ENCODE measurements at places on chromosomes 6 and 20.
A peak's percentile ranks its signal among the peaks of the same experiment; 100 is the strongest.

- DNase-seq, result no peak
Observed at GRCh38 chr20:54620611-54621010, 145.2 kb downstream of the DOK5 start.

DNA sequence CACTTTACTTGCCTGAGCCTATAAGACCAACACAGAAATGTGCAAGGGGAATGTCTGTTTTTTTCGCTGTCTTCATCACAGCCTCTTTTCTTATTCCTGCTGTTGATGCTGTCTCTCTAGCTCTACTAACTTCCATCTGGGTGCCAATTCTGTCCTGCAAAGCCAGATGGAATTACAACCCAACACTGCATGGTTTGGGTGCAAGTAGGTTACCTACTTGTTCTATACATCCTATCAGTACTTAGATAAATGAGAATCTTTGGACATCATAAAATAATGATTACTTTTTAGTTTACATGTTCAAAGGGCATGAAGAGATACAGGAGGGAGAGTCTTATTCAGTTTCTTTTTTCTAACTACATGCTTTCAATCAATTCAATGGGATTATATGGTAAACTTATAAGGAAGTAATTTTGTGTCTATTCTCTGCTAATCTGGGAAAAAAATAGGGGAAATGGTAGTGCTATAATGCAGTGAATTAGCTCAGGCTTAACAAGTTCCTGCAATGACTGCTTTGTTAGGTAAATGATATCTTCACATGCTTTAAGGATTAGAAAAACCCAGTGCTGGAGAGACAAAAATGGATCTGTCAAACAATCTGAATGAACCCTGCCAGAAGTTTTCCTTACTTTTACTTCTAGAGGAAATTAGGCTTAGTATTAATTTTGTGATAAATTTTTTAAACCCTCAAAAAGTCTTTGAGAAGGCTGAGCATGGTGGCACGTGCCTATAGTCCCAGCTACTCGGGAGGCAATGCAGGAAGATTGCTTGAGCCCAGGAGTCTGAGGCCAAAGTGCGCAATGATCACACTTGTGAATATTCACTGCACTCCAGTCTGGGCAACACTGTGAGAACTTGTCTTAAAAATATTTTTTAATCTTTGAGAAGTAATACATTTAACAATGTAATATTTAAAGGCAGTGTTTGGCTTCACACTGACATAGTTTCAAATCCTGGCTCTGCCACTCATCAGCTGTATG, 86.5 kb upstream of the E2F3 start:
- no peak for DNase-seq

DNA sequence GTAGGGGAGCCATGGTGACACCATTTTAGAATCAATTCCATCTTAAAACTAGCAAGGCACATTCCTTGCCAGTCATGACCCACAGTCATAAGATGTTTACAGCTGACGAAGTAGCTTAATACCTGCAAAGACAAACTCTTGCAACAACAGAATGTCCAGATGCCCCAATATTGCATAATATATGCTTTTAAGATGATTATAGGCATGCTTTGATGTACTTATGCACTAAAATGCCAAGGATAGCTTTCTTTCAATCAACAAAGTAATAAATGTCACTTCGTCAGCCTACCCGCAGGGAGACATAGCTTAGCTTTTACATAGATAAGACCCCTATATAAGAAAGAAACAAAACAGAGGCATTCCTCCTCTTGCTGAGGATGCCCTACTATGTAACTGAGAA, 26.7 kb downstream of the ACSS1 start:
- no peak for DNase-seq

DNA sequence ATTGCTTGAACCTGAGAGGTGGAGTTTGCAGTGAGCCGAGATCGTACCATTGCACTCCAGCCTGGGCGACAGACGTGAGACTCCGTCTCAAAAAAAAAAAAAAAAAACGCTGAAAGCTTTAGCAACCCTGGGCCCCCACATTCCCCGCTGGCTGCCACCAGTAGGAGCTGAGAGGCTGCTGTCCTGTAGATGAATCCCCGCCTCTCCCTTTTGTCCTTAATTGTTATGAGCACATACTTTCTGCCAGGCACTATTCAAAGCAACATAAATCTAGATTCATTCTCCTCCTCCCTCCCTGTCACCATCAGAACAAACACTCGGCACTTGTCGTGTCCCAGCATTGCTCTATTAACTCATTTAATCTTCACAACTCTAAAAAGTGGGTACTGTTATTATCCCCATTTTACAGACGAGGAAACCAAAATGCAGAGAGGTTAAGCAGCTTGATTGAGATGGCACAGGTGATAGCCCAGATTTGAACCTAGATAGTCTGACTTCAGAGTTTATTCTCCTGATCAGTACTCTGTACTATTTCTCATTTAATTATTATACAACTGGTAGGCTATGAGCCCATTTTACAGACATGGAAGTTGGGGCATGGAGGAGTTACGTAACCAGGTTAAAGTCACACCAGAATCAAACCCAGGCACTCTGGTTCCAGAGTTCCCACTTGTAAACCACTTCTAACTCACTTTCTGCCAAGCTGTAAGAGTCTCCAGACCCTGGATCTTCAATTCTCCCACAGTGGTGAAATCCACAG, 97.4 kb downstream of the EYA2 start:
- no peak for DNase-seq

- DNase-seq, result no peak
Observed at GRCh38 chr6:28772480-28773381, 151.1 kb downstream of the TRIM27 start.

DNA sequence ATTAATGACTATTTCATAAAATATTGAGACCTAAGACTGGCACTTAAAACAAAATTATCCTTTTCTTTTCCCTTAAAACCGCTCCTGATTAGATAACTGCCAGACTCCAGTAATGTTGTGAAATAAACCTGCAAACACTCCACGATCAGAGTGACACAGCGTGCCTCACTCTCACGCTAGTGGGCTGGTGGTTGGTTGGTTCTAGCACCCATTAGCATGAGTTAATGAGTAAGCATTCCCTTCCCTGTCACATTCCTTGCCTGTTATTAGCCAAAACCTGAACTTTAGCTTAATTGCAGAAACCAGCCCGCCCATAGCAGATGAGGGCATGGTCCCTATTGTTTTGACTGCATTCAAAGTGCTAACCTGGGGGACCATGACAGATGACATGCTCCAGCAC, 193.4 kb downstream of the CD83 start:
- no peak for DNase-seq

DNA sequence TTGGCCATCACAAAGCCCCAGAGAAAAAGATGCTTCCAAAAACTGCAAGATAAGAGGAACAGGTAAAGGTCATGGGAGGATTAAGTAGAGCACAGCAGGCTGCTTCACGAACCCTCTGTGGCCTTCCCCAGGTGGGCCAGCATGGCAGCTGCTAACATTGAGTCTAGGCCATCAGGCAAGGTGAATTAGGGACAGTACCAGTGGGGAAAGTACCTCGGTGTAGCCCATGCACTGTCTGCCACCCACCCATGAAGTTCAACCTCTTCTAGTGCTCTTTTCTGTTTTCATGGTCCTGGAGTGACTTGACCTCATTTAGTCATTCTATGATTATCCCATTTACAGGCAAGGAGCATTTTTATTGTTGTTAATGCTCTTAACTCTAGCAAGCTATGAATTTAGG, 108.6 kb upstream of the DUSP22 start:
- peak; percentile 47 for DNase-seq

DNA sequence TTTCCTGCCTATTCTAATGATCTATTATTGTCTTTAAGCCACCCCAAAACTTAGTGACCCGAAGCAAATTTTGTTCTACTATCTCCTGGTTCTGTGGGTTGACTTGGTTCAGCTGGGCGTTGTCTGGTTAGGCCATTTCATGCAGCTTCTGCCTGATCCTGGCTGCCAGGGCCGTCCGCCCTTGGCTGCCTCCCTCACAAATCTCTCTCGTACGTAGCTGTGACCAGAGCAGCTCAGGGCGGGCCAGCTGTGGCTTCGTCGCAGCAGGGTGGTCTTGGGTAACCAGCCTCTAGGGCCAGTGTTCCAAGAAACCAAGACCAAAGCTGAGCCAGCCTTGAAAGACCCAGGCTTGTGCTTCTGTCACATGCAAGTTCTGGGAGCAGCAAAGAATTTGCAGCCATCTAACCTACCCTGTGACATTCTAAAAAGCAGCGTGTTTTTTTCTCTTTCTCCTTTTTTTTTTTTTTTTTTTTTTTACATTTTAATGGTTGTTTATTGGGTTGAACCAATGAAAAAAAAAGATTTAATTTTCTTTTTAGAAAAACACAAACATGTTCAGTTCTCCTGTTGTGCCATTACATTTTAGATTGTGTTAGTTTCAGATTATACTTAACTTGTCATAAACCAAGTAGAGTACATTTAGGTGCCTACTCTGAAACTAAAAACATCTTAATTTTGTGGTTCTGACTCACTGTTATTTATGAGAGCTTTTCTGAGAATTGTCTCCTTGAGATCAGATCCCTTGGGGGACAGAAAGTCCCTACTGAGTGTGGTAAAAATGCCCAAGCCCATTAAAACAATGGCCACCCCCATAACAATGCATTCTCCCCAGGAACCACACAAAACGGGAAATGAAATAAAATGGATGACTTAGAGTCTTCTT, 83.9 kb downstream of the ZDHHC14 start:
- DNase-seq, result no peak

GRCh38 chr20:21381619-21382018, 15.7 kb downstream of the NKX2-4 start:
- no peak for DNase-seq
